ENCODE measurements at places on chromosomes 4 and X. TPM values are rescaled to one million over a fixed set of nuclear protein-coding genes. Genes with fewer than 3 reads are reported as not detected.

GUCY1B1 gene
- 0.36 TPM for total RNA-seq

NPY2R gene
- total RNA-seq, result not detected

PCDH10 gene
- total RNA-seq, result not detected

MAGEA6 gene
- not detected for total RNA-seq

UGT8 gene
- 0.40 TPM for total RNA-seq

TMEM33 gene
- 40.7 TPM for total RNA-seq

DNA sequence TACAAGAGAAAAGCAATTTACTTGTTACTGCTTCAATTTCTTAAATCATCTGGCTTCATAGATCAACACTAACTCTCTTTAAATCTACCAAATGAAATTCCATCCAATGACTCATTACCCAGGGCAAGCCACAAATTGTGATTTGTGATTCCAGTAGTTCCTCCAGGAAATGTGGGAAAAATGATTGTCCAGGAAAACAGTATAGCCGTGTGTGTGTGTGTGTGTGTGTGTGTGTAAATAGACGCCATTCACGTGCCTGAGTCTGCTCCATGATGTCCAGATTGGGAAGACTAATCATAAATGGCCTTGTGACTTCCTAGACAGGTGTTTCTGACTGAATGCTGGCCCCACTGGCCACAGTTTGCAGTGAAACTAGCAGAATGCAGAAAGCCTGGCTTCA lies 121.3 kb downstream of the HS6ST2 start:
- H3K27me3 ChIP-seq, result peaks cover 1% of the 10 kb centered on the region
- no peaks in the 10 kb centered on the region for H3K36me3 ChIP-seq
- DNase-seq, result no peak
- H3K27ac ChIP-seq, result no peak overlapping the region

GRCh38 chrX:74383611-74384010 lies 37.7 kb upstream of the SLC16A2 start:
- H3K27ac ChIP-seq, result no peak overlapping the region
- H3K4me3 ChIP-seq, result no peak overlapping the region
- H3K36me3 ChIP-seq, result no peaks in the 10 kb centered on the region

DNA sequence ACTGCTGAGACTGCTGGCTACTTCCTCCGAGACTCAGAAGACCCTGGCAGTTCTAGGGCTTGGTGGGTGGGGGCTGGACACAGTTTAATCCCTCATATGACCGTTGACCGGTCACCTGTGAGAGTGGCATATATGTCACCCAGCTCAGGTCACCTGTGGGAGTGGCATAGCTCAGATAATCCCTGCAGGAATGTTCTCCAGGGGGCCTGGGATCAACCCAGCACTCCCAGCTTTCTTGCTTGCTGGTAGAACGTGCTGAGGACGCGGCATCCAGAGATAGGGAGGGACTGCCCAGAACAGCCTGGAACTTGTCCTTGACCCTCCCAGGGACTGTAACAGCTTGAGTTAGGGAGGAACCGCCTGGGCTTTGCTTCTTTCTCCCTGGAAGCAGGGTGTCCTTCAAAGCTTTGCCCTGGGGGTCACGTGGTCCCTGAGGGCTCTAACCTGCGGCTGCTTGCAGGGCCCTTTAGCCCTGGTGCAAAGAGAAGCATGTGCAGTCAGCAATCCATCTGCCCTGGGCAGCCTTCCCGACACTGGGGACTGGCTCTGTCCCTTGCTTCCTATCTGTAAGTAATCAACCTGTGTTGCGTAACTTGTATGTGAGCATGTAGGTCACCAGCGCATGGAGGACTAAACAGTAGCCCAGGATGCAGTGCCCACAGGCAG lies 55.3 kb downstream of the ZFYVE28 start:
- no peaks in the 10 kb centered on the region for H3K27me3 ChIP-seq
- H3K4me1 ChIP-seq, result peaks cover 9% of the 10 kb centered on the region
- no peak overlapping the region for H3K27ac ChIP-seq

DNA sequence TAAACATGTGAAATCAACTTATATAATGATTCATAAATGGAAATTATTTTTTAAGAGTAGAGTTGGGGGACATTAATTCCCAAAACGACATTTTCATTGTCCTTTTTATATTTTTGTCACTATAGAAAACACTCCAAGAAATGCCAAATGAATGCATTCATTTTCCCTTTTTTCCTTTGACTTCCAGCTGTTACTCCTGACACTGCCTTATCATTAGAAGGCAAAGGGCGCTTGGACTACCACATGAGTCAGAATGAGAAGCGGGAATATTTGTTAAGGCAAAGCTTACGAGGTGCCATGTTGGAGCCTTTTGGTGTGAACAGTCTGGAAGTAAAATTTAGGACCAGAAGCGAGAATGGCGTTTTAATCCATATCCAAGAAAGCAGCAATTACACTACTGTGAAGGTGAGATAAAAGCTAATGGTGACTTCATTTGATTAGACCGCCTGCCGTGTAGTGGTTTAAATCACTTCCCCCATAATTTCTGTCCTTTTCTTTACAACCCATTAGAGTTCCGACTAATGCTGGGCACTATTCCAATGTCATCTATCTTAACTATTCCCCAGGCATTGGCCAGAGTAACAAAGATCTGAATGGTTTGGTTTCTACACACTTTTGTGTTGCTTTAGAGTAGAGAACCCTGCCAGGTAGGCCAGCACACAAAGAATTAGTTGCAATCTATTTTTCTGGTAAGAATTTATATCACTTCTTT lies 166.7 kb downstream of the FAT4 start:
- no peak overlapping the region for H3K27ac ChIP-seq
- H3K4me1 ChIP-seq, result no peaks in the 10 kb centered on the region
- no peaks in the 10 kb centered on the region for H3K27me3 ChIP-seq
- no peak overlapping the region for H3K4me3 ChIP-seq
- DNase-seq, result no peak
- H3K36me3 ChIP-seq, result no peaks in the 10 kb centered on the region

DNA sequence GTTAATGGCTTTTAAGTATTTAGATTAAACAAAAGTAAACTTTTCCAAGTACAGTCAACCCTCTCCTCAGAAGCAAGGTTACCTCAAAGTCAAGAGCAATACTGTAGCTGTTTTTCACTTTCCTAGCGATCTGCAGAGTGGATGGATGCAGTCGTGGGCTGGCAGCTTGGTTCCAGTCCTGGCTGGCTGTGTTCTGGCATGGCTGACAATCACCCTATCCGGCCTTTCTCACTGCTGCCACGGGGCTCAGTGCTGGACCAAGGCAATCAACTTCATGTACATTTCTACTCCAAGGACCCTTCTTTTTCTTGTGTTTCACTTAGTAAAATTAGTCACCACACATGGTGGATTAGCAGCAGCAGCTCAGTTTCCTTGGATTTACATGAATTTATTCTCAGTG lies 208.3 kb downstream of the GABRB1 start:
- H3K36me3 ChIP-seq, result no peaks in the 10 kb centered on the region
- DNase-seq, result no peak
- H3K4me1 ChIP-seq, result no peaks in the 10 kb centered on the region
- peaks cover 1% of the 10 kb centered on the region for H3K27me3 ChIP-seq

DNA sequence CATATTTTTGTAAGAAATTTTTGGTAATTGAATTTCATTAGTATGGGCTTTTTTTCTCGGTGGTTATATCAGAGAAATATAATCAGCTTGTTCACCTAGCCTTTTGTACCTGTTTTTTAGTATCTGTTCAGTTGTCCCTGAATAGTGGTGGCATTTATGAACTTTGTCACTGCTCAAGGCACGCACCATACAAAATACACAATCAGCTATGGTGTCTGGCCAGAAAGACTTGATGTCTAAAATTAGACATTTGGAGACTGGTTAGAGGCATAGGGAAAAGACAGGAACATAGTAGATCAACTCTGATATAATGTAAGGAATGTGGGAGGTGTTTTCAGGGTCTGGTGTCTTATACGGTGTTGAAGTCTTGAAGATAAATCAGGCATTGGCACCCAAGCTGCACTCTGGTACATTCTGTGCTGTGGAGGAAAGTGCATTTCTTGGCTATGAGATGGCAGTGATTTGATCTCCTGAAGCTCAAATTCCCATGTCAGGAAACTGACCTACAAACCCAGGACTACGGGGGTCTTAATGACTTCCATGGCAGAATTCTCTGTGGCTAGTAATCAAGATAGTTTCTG lies 3.6 kb downstream of the ART3 start:
- DNase-seq, result no peak
- no peak overlapping the region for H3K27ac ChIP-seq

DNA sequence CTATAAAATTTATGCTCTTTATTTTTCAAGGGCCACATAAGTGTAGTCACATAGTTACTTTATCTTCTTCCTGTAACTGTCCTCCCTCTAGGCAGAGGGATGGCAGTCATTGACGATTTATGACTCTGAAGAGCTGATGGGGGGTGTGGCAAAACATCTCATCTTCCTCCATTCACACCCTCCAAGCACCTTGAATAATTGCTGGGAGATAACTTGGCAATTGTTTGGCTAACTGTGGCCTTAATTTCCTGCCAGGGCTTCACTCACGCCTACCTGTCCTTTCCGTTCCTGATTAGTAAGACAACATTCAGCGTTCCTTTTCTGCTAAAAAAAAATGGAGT lies 329.2 kb downstream of the ARHGAP10 start:
- H3K27me3 ChIP-seq, result no peaks in the 10 kb centered on the region
- peaks cover 42% of the 10 kb centered on the region for H3K4me1 ChIP-seq
- DNase-seq, result no peak
- H3K4me3 ChIP-seq, result peak overlapping the region; percentile 74

DNA sequence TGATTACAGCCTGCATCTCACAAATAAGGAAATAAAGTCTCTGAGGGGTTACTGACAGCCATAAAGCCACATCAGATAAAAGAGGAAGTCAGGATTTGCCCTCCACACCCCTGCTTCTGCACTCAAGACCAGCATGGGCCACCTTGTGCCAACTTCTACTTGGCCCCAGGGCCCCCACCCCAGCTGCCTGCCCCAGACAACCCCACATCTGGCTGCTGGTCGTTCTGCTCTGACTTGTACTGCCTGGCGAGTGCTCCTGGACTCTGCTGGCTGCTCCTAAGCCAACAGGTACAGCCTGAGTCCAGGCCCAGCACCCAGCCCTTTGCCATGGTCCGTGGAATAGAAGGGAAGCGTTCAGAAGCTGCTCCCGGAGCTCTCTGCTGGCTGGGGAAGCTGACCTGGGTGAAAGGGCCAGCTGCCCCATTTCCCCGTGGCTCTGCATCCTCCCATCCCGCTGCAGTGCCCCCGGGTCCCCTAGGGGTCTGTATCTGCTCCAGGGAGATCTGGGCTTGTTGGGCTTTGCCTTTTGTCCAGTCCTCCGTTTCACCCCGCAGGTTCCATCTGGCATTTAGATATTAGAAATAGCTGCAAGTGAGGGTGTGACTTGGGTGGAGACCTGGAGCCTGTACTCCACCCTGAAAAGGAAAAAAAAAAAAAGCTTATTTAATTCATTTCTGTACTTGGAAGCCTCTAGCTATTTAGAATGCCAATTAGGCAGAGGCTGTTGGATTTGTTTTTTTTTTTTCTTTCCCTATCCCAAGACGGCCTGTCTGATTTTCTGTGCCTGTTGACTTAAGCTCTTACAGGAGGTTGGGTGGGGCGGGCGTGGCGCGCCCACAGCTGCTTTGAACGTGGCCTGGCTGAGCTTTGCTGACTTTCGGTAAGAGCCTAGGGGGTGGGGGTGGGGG lies 194.7 kb downstream of the PTTG2 start:
- peak overlapping the region; percentile 34 for H3K27ac ChIP-seq
- H3K27me3 ChIP-seq, result no peaks in the 10 kb centered on the region
- H3K36me3 ChIP-seq, result no peaks in the 10 kb centered on the region
- no peak overlapping the region for H3K4me3 ChIP-seq

DNA sequence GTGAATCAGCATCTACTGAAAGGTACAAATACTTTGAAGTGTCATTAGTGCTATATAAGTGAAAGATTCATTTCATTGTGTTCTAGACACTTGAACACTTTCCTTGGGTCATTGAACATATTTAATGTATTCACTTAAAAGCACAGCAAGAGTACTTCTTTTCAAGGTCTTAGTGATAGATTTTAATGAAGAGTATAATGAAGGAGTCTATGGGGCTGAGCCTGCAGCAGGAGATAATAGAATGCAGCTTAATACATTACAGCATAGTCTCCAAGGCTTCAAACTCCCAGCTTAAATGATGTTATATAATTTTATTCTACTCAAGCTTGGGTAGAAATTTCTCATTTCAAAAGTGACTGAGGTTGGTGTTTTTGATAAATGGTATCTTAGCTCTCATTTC lies 66.1 kb upstream of the VEGFC start:
- H3K4me1 ChIP-seq, result no peaks in the 10 kb centered on the region
- no peak overlapping the region for H3K27ac ChIP-seq
- no peak for DNase-seq
- no peak overlapping the region for H3K4me3 ChIP-seq

DNA sequence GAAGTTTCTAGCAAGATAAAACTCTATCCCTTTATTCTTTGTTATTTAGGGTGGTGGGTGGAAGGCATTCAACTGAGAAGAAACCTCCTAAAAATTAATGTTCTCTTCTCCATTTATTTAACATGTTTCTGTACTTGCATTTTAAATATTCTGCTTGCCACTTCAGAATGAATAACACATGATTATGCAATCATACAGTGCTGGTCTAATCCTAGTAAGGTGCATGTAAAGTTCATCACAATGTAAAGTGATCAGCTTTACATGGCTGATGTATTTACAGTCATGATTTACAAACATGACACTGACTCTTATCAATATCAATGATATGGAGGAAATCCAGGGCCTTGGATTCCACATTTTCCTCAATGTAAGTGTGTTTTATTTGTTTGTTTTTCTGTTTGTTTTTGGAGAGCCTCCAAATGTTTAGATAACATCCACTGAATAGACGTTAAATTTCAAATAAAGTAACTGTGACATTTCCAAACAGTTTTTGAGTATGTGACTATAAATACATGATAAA lies 342.1 kb upstream of the CTSO start:
- no peak overlapping the region for H3K4me3 ChIP-seq
- no peaks in the 10 kb centered on the region for H3K36me3 ChIP-seq
- DNase-seq, result no peak

DNA sequence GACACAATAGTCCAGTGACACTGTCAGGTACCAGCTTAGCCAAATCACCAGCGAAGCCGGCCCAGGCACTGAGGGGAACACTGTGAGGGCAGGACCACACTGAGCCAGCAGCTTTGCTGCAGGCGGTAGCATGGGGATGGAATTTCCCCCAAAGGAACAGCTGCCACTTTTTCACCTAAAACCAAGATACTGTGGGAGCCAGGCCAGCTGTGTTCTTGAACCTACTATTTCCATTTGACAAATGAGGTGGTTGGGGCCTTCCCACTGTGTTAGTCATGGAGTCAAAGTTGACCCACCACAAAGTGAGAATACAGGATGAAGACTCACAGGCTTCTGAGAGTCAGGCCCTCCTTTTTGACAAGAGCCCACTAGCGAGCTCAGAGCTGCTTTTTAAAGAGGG lies 70.7 kb upstream of the SH3RF1 start:
- no peaks in the 10 kb centered on the region for H3K36me3 ChIP-seq
- H3K27ac ChIP-seq, result no peak overlapping the region
- no peak for DNase-seq
- peaks cover 4% of the 10 kb centered on the region for H3K27me3 ChIP-seq
- no peak overlapping the region for H3K4me3 ChIP-seq

DNA sequence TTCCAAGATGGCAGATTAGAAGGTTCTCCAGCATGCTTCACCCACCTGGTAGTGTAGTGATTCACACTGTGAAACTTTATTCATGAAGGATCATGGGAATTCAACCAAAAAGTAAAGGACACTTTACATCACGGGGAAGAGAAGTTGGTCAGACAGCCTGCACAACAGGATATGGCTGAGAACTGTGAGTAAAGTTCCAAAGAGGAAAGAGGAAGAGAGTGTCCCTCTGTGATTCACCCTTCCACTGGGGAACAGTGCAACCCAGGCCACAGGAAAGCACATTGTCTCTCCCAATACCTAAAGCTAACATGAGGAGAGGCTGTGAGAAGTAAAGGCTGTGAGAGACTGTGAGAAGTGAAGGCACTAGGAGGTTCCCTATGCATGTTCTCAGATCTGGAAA lies 137.2 kb downstream of the STPG2 start:
- DNase-seq, result no peak
- no peaks in the 10 kb centered on the region for H3K36me3 ChIP-seq
- H3K4me1 ChIP-seq, result no peaks in the 10 kb centered on the region
- no peaks in the 10 kb centered on the region for H3K27me3 ChIP-seq
- no peak overlapping the region for H3K4me3 ChIP-seq

All from activated CD4-positive, alpha-beta memory T cell treated with anti-CD3 and anti-CD28 coated beads for 36 hours (primary cell).